Stimulated activated naive CD4-positive, alpha-beta T cell treated with Interleukin-2 at 50 U/mL for 16 hours (primary cell): ENCODE measurements at places on chromosomes 5 and 9.

DNA sequence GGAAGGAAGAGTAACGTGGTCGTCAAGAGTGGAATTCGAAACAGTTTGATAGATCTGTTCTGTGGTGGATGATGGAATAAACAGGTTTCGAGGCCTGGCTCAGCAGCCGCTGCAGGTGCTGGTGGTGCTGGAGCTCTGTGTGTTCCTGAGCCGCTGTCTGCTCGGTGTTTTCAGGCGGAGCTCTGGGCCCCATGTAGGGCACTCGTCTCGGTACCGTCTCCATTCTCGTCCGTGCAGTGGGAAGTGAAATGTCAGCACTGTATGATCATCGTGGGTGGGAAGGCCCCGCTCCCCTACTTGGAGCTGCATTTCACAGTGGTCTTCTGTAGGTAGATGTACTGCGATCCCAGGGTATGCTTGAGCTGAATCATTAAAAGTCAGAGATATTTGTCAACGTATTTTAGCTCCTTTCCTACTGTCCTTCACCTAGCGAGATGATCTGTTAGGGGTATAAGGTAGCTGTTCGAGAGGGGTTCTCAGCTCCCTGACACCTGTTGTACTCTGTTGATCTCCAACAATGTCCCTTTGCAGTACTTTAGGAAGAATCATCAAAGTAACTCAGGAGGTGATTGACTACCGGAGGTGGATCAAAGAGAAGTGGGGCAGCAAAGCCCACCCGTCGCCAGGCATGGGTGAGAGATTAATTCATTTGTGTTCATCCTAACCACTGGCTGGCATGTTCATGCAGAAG, 35.9 kb downstream of the TENT4A start:
- no peak for DNase-seq

DNA sequence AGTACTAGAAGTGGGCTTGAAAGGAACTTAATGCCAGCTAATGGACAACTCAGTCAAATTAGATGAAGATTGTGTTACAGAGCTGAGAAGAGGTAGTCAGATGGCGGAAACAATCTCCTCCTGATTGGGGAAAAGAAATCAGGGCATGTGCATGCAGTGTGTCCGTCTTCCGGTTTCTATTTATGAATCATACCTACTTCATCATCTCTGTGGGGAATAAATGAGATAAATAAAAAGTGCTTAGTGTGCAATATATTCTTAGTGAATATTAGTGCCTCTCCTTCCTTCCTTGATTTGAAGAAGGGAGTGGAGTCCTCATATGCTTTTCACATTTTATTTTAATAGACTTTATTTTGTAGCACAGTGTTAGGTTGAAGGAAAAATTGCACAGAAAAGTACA, 108.7 kb upstream of the NFIL3 start:
- DNase-seq, result no peak

DNA sequence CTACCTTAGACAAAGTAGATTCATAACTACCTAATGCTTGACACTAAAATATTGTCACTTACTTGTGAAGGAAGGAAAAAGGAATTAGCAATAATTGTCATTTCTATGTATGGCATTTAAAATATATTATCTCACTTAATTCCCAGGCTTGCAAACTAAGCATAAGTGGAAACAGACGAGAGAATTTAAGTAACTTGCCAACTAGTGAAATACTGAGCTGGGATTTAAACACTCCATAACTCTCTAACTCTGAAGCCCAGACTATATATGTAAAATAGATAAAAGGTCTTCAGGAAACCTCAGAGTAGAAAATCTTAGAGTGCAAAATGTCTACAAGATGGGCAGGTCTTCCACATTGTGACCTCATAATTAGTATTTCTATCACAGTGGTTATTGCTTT, 257.8 kb downstream of the SAXO1 start:
- no peak for DNase-seq

GRCh38 chr9:91155181-91155580, 206.5 kb downstream of the AUH start:
- no peak for DNase-seq

DNA sequence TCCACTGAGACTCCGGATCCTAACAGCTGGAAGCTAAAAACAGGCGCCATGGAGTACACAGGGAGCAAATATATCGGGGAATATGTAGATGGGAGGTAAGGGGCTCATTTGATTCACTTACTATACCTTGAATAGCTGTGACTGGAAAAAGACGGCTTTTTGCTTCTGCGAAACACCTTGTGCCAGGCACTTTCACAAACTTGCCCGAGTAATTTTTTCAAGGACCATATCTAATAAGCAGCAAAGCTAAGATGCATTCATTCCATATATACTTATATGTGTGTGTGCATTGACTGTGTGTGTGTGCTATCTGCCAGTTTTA, 178 bp downstream of the MORN5 start:
- DNase-seq, result no peak

GRCh38 chr5:173312821-173313220, 15.4 kb downstream of the STC2 start:
- DNase-seq, result no peak

DNA sequence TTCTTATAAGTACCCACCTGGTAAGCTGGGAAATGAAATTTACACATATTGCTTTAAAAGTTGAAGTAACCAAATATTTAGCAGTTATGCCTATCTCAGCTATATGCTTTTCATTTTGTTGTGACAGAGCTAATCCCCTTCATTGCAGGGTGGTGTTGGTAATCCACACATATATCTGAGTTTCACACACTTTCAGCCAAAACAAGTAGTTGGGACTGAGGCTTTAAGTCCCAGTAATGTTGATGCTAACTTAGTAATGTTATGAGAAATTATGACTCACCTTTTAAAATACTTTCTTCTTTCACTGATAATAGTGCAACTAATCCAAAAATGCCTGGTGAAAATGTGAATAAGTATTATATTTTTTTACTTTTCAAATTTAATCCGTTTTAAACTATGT, 19.2 kb upstream of the RICTOR start:
- no peak for DNase-seq

- no peak for DNase-seq
These were observed 130.9 kb downstream of the CCDC192 start for GRCh38 chr5:127834094-127834531.

DNA sequence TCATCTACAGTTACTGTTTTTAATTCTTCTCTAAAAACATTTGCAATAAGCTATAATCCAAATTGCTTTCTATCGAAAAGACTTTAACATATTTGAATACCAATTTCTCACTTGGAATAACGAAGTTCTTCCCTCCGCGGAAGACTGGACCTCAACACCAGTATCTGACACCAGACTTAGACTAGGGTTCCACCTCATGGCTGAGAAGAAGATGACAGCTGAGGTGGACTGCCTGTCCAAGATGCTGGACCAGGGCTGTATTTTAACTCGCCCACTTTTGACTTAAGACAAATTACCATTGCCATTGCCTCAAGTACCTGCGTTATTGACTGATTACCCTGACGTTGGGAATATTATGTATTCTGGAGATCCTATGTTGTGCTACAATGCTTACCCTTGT, 34.1 kb downstream of the ZMAT2 start:
- DNase-seq, result no peak

GRCh38 chr5:93606382-93606752, 23.3 kb downstream of the NR2F1 start:
- DNase-seq, result no peak

GRCh38 chr5:79093762-79094161, 17.8 kb upstream of the BHMT start:
- DNase-seq, result no peak

GRCh38 chr5:149151717-149152116, 10.4 kb downstream of the ABLIM3 start:
- no peak for DNase-seq

DNA sequence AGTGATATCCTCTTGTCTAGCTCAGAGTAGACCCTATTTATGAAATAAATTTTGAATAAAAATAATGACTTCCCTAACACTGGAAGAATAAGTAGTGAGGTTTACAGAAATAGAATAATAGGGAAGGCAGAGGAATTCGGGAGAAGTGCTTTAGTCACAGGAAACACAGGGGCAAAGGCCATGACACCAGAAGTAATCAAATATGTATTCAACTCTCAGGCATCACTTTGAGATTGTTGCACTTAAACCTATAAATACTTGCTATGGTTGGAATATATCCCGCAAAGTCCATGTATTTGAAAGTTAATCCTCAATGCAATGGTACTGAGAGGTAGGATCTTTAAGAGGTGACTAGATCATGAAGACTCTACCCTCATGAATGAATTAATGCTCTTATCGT, 166.8 kb downstream of the YIPF5 start:
- DNase-seq, result no peak

DNA sequence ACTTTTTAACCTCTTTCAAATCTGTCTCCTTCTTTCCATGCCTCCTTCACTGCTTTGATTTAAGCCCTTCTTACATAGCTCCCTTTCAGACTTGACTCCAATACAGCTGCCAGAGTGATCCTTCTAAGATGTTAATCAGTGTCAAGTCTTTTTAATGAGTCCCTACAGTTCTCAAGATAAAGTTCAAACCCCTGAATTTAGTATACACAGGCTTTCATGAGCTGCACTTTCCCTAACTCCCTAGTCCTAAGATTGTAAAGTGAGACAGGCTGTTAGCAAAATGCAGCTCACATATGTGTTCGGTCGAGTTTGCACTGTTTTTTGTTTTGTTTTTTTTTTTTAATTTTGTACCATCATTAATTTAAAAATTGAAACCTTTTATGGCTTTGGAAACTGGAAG, 190.4 kb upstream of the VCAN start:
- no peak for DNase-seq

DNA sequence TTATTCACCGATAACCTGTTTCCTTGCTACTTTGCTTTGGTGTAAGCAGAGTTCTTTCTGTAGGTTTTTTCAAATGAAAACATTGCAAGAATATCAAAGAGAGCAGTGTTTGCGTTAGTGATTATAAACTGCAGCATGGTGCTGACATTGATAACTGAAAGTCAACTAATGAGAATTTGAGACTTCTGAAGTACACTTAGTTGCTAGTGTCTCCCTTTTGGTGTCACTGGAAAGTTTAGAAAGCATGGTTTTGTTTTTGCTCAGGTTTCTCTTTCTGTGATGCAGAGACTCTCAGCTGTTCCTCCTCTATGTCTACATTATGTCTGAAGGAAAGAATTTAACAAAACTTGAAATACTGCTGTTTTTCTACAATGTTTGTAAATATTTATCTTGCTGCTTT, 80.2 kb upstream of the ZNF169 start:
- no peak for DNase-seq

DNA sequence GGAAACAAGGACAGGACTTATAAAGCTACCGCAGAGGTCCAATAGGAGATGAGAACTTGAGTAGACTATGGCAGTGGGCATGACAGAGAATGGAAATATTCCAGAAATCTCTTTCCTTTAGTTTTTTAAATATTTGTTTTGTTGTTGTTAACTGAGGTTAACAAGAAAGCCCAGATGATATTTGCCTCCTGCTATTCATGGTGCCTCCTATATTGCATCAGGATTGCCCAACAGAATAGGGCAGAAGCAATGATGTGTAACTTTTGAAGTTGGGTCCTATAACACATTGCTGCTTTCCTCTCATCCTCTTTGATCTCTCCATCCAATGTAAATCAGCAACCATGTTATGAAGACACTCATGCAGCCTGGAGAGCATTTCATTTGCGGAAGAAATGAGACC, 42.8 kb downstream of the PDE4D start:
- DNase-seq, result no peak

- DNase-seq, result no peak
These were observed 3.9 kb upstream of the C5orf58 start for GRCh38 chr5:170228762-170229435.

DNA sequence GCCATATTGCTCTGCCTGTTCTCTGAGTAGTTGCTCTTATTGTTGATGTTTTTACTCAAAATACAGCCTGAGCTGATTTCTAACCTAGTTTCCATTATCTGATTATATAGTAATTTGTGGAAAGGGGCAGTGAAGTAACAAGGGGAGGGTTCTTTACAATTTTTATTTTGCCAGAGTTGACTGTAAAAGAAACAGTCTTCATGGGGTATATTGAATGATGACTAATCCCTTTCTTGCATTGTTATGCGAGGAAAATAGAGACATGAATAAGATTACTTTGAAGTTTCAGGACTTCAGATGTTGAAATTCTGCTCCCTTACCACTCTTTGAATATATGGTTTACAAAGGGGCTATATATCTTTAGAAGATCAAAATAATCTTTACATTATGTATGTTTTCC, 9.1 kb upstream of the LRRC70 start:
- DNase-seq, result no peak

GRCh38 chr5:30103052-30103451, 1090.4 kb upstream of the CDH6 start:
- no peak for DNase-seq

GRCh38 chr9:114033397-114034103, 44.5 kb downstream of the AMBP start:
- no peak for DNase-seq

- DNase-seq, result peak; percentile 25
These were observed 296 bp downstream of the ZSWIM6 start for GRCh38 chr5:61332358-61332749.

GRCh38 chr9:91415290-91415689, 8.3 kb downstream of the NFIL3 start:
- DNase-seq, result no peak

GRCh38 chr5:95848701-95849100, 26.2 kb upstream of the GLRX start:
- no peak for DNase-seq

DNA sequence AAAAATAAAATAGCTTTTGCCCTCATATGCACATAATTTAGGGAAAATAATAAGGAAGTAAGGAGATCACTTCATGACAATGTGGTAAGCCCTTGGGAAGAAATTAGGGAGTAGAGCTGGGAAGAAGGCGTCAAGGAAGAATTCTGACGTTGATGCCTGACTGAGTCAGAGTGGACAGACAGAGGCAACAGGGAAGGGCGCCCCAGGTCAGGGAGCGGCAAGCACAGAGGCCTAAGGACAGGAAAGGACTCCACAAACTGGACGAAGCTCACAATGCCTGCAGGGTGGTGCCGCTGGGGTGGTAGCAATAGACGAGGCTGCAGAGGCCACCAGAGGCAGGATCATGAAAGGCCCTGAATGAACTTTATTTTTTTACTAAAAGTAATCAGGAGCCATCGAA, 7.6 kb downstream of the DRD1 start:
- no peak for DNase-seq

- DNase-seq, result no peak
These were observed 39.6 kb downstream of the PCDHGC5 start for GRCh38 chr5:141528291-141528984.

- DNase-seq, result no peak
These were observed 563.9 kb downstream of the HTR1A start for GRCh38 chr5:63398346-63398745.
